ENCODE measurements at places on chromosomes 7 and 10.

DNA sequence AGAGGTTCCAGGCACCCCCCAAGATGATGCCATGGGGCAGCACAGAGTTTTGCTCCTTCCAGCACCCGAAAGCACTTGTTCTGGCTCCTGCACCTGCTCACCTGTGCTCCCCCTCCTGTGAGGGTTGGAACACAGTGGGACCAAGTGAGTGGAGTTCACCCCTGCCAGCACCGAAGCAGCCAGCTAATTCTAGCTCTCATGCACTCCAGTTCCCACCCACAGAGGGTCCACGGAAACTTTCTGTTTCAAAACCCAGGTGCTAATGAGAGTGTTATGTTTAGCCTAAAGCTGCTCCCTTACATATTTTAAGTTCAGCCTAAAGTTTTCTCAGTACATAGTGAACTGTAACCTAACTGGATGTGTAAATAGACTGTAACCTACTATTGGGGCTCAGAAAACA is 42.6 kb upstream of the SLC35G1 start:
- DNase-seq, result no peak

- DNase-seq, result no peak
Observed at GRCh38 chr10:71267508-71268240, 51.4 kb upstream of the SLC29A3 start.

- DNase-seq, result no peak
Observed at GRCh38 chr7:119748991-119749390, 524.0 kb upstream of the KCND2 start.

GRCh38 chr10:8053446-8054243 is 843 bp upstream of the GATA3 start:
- no peak for DNase-seq

DNA sequence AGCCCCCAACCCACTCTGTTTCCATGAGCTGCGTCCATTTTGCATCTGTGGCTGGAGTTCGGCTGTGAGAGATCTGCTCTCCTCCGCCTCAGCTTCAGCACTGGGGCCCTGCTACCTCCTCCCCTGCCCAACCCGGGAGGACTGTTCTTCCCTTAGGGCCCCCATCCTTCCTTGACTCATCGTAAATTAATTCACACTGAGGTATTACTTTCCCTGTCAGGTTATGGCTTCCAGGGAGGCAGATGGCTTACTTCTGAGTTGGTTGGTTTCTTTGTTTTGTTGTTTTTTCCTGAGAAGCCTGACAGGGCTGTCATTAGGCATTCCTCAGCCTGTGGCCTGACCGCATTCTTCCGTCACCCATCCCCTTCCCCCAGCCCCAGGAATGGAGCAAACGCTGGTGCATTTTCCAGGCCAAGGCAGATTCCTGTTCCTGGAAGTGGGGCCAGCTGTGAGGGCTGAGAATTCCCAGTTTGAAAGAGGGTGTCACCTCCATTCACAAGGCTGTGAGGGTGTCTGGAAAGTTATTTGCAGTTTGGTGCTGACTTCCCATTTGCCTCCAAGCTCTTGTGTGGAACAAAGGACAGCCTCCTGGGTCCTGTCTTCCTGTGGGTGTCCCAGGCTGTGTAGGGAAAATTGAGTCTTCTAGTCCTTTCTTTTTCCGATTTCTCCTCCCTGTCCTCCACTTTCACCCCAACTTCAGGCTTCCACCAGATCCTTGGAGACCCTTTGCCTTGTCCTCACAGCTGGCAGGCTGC is 11.7 kb downstream of the CPA5 start:
- no peak for DNase-seq

- DNase-seq, result no peak
Observed at GRCh38 chr7:122488241-122488640, 183.7 kb upstream of the FEZF1 start.

DNA sequence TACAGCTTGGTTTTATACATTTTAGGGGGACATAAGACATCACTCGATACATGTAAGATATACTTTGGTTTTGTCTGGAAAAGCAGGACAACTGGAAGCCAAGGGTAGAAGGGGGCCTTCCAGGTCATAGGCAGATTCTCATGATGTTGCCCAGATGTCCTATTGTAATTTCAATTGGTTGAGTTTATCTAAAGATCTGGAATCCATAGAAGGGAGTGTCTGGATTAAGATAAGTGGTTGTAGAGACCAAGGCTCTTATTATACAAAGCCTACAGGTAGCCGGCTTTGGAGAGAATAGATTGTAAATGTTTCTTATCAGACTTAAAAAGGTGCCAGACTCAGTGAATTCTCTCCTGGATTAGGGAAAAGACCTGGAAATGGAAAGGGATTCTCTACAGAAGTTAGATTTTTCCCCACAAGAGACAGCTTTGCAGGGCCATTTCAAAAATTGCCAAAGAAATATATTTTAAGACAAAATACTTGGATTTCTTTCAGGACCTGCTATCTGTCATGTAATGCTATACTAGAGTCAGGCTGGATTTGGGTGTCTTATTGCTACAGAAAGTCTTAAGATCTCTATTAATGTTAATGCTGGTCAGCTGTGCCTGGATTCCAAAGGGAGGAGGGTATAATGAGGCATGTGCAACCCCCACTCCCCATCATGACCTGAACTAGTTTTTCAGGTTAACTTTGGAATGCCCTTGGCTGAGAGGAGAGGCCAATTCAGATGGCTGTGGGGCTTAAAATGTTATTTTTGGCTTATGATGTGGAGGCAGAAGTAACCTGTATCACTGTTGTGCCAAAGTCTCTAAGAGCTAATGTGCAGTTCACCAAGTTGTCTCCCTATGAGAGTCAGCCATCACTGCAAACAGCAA is 511.1 kb upstream of the C7orf33 start:
- DNase-seq, result no peak

GRCh38 chr7:128701062-128701785 is 29.1 kb downstream of the GARIN1A start:
- no peak for DNase-seq

- DNase-seq, result peak; percentile 13
Observed at GRCh38 chr7:156612930-156613329, 27.6 kb upstream of the RNF32 start.

GRCh38 chr10:60848126-60848525 is 69.8 kb downstream of the CDK1 start:
- DNase-seq, result no peak

- peak; percentile 97 for DNase-seq
Observed at GRCh38 chr10:3173171-3173878, 743 bp upstream of the PITRM1 start.

DNA sequence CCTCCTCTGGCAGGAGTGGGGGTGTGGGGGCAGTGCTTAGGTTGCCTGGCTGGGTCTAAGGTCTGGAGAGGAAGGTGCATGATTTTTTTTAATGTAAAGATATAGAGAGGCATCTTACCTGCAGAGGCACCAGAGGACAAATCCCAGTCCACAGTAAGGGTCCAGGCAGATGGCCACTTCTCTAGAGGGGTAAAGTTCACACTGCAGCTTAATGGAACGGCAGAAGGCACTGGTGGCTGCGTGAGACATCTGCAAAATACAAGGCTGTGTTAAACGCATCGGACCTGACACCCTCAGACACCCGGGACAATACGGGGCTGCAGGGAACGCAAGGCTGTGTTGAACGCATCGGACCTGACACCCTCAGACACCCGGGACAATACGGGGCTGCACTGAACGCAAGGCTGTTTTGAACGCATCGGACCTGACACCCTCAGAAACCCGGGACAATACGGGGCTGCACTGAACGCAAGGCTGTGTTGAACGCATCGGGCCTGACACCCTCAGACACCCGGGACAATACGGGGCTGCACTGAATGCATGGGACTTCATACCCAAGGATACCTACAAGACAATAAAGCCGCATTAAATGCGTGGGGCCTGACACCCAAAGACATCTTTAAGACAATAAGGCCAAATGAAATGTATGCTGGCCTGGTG is 206.0 kb downstream of the ZMYND11 start:
- no peak for DNase-seq

GRCh38 chr7:143300959-143301935 is 13.1 kb downstream of the CASP2 start:
- no peak for DNase-seq

DNA sequence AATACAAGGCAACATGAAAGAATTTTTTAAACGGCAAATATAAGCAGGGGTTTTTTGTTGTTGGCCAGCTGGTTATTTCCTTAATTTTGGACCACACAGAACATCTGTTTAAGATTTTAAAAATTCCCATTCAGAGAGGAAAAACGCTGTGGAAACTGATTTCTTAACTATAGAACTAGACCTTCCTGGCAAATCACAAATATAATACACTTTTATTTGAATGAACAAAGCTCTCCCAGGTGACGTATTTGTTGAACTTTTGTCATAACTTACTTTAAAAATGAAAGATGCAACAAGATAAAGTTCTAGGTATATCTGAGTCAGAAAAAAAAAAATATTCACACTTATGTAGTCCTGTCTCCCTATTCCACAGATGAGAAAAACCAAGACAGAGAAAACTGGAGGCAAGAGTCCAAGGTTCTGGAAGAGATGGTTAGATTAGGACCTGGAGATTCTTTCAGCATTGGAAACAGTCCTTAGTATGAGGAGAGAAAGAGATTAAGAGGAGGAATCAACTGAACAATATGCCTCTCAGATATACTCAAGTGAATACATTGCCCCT is 269.1 kb downstream of the NEBL start:
- no peak for DNase-seq

DNA sequence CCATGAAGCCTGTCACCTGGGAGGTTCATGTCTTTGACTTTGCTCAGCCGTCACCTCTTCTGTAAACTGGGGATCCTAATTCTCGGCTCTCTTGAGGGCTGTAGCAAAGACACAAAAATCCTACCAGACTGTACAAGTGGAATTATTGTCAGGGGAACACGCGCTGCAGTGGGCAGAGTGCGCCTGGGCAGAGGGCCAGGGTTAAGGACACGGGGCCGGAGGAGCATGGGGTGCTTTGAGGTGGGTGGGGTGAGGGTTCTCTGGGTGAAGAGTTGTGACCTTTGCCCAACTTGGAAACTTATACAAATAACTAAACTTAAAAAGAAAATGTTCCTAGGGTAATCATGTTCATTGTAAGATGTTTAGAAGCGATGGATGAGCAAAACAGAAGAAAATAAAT is 36.0 kb downstream of the PALD1 start:
- DNase-seq, result no peak

DNA sequence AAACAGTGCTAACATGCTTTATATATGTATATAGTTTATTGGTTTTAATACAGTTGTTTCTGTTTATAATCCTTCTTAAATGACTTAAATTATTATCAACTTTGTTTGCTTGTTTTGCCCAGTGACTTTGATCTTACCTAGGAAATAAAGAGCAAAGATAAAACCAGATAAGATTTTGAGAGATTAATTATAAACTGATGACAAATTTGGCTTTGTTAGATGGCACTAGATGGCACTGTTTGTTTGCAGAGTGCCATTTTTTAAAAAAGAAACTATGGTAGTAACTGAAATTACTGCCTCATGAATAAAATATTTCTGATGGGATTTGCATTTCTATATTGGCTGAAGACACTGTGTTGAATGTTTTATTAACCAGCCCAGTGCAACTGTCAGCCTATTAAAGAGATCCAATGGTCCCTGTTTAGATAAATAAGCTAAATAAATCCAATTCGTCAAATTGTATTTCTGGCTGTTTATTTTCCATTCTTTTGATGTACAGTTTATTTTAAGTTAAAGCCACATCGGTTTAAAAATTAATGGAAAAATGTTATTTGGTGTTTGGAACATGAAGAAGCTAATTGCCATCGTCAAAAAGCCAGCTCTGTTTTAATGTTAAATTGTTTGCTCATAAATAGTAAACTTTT is 28.7 kb downstream of the VTI1A start:
- DNase-seq, result no peak

DNA sequence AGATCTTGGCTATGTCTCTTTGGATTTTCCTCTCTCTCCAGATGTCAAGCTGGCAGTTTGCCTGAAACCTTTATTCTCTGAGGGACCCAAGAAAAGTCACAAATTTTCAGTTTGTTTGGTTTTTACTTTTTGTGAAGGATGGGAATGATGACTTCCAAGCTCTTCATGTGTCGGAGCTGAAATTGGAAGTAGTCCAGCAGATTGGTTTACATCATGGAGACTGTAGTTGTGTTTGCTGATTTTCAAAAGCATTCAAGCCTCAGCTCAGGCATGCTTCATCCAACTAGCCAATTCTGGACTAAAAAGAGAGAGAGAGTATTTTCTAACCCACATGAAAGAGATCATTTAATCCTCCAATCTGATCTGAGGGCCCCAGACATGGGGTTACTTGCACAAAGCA is 326.2 kb upstream of the AUTS2 start:
- DNase-seq, result peak; percentile 11

GRCh38 chr7:69036301-69036700 is 562.0 kb upstream of the AUTS2 start:
- DNase-seq, result no peak

GRCh38 chr10:97596101-97597082 is 6.9 kb downstream of the C10orf62 start:
- no peak for DNase-seq

GRCh38 chr7:38229386-38229785 is 44.0 kb downstream of the TARP start:
- no peak for DNase-seq

GRCh38 chr7:44974549-44974948 is 4.3 kb downstream of the MYO1G start:
- DNase-seq, result no peak

DNA sequence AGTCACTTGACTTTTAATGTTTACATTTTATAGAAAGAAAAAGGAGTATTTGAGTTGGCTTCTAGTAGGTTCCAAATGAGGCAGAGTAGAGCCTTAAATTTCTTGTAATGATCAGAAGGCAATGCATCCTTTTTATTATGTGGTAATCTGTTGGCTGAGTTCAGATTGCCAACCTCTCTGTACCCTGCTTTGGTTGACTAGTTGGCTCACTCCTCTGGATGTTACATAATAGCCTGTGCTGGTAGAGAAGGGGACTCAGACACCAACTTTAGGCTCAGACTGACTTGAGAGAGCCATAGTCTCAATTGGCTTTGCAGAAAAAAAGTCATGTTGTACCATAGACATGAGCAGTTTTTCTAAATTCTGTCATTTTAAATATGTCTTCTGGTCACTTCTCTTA is 46.8 kb upstream of the GLCCI1 start:
- no peak for DNase-seq

DNA sequence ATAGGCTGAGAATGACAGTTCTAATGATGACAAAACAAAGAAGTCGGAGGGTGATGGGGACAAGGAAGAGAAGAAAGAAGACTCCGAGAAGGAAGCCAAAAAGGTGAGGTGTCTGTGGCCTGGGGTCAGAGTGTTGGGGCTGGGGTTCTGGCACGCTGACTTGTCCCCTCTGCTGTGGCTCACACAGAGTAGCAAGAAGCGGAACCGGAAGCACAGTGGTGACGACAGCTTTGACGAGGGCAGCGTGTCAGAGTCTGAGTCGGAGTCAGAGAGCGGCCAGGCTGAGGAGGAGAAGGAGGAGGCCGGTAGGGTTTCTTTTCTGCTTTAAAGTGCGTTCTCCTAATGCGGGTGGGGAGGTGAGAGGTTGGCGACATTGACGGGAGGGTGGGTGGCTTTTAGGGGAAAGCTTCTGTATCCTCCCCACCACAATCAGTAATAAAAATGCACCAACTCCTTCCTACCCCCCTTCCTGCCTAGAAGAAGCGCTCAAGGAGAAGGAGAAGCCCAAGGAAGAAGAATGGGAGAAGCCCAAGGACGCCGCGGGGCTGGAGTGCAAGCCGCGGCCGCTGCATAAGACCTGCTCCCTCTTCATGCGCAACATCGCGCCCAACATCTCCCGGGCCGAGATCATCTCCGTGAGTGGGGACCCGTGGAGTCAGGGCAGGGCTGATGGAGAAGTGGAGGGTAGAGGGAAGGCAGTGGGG is 4.6 kb downstream of the UFSP1 start:
- DNase-seq, result no peak

All from RPMI8226 (cell line).